ENCODE measurements at places on chromosomes 16 and 17.

GRCh38 chr17:49333804-49334203 is 28.2 kb downstream of the ZNF652 start:
- no peak for DNase-seq

- no peak for DNase-seq
These were observed 170.2 kb downstream of the RAB11FIP4 start for GRCh38 chr17:31561469-31562375.

GRCh38 chr16:12853972-12854371 is 47.4 kb upstream of the SHISA9 start:
- DNase-seq: no peak

DNA sequence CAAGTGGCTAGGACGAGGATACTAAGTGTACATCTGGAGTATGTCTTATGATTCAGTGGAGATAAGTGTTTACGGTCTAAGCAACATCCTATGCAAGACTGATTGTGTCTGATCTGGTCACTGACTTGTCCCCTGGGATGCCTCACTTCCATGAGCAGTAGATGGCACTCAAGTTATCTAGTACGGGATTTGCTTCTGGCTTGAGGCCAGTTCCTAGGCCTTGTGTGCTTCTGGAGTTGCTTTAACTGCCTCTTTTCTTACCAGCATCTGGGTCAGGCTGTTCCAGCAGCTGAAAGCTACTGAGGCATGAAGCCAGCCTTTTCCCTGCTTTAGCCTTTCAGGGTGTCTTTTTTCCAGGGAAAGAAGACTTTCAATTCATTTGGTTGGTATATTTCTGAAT is 23.0 kb downstream of the SUPT6H start:
- no peak for DNase-seq

DNA sequence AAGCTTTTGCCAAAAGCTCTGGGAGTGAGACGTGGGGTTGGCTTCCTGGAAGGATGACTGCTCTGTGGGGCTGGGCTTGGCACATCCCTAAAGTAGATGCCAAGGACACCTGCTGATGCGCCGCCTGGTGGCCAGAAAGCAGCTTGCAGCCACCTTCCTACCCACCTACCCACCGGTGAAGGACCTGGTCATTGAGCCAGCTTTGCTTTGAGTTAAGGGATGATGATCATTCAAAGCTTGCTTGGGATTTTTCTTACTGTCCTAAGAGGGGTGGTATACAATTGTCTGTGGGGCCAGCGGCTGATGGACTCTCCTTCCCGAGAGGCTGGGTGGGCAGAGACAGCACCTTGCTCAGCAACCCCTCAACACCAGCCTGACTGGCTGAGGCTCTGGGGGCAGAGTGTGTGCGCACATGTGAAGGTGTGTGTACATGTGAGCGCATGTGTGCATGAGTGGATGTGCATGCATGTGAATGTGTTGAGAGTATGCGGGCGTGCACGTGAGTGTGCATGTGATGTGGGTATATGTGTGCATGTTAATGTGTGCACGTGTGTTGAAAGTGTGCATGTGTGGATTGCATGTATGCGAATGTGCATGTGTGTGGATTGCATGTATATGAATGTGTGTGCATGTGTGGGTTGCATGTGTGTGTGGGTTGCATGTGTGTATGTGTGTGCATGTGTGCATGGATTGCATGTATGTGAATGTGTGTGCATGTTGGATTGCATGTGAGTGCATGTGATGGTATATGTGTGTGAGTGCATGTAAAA is 18.6 kb downstream of the C1QTNF1 start:
- DNase-seq: peak; percentile 61

All from stimulated activated CD4-positive, alpha-beta T cell treated with anti-CD3 and anti-CD28 coated beads, TNF-alpha, amount 100 ng/mL, for 1 hour (primary cell).